ENCODE measurements at places on chromosomes 11 and 22.

GRCh38 chr22:37640591-37641560 lies 1.4 kb downstream of the SH3BP1 start:
- no peak for DNase-seq

DNA sequence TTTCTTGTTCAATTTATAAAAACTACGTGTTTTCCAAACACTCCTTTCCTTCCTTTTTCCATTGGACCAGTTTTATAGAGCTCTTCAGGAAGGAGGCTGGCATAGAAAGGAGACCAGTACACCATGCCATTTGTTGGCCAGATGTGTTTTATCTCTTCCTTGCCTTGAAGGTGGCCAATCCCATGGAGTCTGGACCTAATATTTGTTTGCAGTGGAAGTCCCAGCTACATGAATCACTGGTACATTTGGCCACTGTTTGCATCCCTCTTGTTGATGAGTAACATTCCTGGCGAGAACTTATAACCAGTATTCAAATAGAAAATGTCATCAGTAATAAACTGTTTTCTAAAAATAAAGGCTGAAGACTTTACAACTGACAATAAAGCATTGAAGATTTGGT lies 110.2 kb downstream of the ANO3 start:
- DNase-seq: no peak

GRCh38 chr22:48319321-48320047 lies 1508.2 kb downstream of the BRD1 start:
- no peak for DNase-seq

DNA sequence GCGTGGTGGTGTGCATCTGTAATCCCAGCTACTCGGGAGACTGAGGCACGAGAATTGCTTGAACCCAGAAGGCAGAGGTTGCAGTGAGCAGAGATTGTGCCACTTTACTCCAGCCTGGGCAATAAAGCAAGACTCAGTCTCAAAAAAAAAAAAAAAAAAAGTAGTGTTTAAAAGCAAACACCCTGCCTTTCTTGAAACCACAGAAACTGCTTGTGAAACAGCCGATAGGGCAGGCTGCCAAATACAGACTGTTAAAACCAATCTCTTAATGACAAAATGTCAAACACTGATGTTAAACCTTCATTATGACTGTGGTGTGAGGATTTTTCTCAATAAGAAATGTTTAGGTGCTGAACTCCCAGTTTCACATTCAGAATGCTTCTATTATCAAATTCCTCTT lies 27.3 kb downstream of the MARK2 start:
- no peak for DNase-seq

DNA sequence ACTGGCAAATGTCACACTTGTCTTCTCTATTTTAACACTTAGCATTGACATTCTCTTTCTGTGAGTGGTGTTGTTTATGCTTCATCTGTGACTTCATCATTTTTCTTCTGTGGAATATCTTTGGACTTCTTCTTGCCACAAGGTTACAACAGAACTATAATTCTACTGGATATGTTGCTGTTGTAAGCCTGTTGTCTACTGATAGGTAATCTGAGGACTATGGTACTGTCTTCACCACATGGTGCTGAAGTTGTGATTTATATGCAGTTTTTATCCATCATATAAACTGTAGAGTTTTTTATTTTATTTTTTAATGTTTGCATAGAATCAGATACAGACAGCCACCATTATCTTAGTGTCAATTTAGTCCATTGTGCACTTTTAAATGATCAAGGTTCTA lies 622.2 kb upstream of the CNTN5 start:
- no peak for DNase-seq

GRCh38 chr11:128917144-128917724 lies 25.4 kb downstream of the TP53AIP1 start:
- DNase-seq: no peak
